ENCODE measurements at places on chromosomes 12 and 14.

GRCh38 chr14:74838166-74838565 lies 37.8 kb downstream of the PROX2 start:
- DNase-seq = no peak

DNA sequence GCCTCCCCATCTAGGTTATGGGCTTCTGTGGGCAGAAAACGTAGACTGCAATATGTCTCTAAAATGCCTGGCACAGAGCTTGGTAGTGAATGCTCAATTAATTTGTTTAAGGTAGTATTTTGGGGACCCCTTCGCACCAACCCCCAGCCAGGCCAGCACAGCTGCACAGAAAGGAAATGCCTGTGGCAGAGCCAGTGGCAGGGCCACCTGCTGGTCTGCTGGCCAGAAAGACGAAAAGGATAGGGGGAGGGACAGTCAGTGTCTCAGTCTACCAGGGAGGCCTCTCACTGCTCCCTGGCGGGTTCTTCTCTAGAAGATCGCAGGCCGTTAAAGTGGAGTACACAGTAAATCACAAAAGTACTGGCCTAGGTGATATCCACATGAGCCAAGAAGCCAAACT lies 3.5 kb downstream of the RAB15 start:
- DNase-seq = no peak

GRCh38 chr12:107441665-107442300 lies 243.8 kb upstream of the PWP1 start:
- DNase-seq = no peak

DNA sequence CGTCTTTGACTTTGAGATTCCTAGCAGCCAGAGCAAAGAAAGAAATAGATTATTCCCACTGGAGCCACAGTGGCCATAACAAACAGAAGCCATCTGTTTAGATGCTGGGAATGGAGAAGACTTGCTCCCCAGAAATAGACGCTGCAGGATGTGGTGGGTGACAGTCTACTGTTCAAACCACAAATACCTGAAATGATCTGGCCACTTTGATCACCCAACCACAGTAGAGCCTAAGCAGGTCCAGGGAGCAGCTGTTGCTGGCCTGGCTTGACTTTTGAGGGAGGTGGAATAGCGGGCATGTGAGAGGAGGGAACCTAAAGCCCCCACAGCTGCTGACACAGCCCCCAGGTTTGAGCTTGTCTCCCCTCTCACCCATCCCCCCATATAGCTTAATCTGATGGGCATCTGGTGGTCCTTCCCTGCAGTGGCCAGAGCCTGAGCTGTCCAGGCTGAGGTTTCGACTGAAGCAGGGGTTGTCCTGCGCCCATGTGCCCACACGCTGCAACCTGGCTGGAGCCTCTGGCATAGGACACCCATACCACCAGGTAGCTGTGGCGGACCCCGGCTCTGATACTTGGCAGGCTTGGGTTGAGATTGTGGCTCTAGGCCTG lies 38.7 kb downstream of the SH2B3 start:
- no peak for DNase-seq

- DNase-seq = no peak
These were observed 187.5 kb downstream of the MSRB3 start for GRCh38 chr12:65465766-65466547.

GRCh38 chr14:75310295-75311111 lies 31.9 kb downstream of the FOS start:
- peak; percentile 92 for DNase-seq

DNA sequence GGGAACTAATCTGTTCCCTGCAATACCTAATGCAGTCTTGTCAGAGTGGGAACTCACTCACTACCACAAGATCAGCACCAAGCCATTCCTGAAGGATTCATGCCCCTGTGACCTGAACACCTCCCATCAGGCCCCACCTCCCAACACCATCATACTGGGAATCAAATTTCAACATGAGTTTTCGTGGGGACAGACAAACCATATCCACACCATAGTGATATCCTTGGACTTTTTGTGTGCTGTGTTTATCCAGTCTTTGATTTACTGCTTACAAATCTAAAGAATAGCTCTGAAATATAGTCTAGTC lies 243.5 kb downstream of the FBXL14 start:
- DNase-seq = no peak

- no peak for DNase-seq
These were observed 13.8 kb downstream of the EXOC5 start for GRCh38 chr14:57254884-57255283.

Measured in heart left ventricle (tissue), 16 donors.